ENCODE measurements at places on chromosomes 2 and 18. TPM values are rescaled to one million over a fixed set of nuclear protein-coding genes. Genes with fewer than 3 reads are reported as not detected.

GRCh38 chr2:9984871-9985480 lies 33.5 kb downstream of the GRHL1 start:
- no peak for DNase-seq

DNA sequence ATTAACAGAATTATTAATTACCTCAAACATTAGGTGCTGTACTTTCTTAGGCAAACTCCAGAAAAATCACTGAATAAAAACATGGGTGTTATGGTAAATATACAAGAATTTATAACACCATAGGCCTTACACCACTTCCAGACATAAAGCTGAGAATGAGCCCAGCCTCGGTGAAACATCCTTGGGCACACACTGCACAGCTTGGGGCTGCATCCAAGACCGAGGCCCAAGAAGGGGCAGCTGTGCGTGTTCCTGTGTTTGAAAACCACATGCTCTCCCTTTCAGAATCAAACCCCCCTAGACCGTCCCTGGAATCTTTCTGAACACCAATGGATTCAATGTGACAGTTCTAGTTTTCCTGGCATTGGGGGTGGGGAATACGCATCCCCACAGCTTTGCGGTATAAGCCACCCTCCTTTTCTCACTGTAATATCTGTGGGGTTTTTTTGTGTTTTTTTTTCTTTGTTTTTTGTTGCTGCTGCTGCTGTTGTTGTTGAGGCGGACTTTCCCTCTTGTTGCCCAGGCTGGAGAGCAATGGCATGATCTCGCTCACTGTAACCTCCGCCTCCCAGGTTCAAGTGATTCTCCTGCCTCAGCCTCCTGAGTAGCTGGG lies 12.9 kb downstream of the ERFE start:
- DNase-seq, result no peak

The ZNF396 gene
- 2.4 TPM for total RNA-seq

The MTA3 gene
- 20.0 TPM for total RNA-seq

DNA sequence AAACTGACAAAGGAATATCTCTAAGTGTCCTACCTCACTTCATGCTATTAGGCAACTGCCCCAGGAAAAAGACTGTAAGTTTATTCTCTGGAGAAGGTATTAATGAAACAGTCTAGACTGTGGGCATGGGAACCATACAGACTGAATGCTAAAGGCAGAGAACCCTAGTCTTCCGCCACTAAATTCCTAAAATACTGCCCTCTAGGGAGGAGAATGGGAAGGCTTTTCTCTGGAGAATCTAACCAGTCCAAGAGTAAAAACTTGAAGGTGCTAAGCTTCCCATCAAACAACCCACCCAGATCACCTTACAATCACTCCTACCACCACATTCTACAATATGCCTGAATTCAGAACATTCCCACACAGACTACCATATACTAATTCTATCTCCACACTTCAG lies 3.4 kb downstream of the SRBD1 start:
- DNase-seq, result no peak

The ACOXL gene
- total RNA-seq, result not detected

GRCh38 chr2:151844211-151844896 lies 16.1 kb upstream of the ARL5A start:
- no peak for DNase-seq

GRCh38 chr2:47028846-47029560 lies 113.4 kb upstream of the MCFD2 start:
- no peak for DNase-seq
